GM03348 (cell line): ENCODE measurements at places on chromosomes 11 and 22.
A peak's percentile ranks its signal among the peaks of the same experiment; 100 is the strongest.

DNA sequence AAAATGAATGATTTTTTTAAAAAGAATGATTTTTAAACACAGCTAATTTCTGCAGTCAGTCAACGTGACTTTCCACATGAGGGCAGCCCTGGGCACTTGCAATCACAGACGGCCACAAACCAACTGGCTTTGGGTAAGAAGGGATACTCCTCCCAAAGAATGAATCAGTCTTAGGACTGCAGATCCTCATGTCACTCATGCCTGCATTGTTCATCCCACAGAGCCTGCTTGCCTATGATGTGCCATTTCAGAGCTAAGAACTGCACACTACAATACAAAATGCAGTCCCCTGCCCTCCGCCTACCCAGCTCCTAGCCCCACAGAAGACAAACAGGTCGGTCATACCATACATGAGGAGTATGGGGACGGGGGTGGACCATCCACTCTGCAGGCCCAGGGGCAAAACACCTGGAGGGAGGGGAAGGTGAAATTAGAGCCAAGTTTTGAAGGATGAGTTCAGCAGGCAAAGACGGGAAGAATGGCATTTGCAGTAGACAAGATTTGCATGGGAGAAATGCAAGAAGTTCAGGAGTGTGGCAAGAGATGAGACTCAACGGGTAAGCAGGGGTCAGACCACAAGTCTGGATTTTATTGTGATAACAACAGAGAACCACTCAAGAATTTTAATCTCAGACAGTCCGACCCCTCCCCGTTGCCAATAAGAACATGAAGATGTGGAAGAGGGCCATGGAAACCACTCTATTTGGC, 24.7 kb downstream of the PACSIN2 start:
- DNase-seq, result peak; percentile 87

- DNase-seq, result no peak
These were observed at the start of gene ALDH3B2 for GRCh38 chr11:67674442-67674871. Gene ALDH3B2 (minus strand): TSS chr11:67674623. CDS start chr11:67666935, 7,688 bp downstream.

GRCh38 chr11:119343726-119344125, 2.8 kb downstream of the MFRP start:
- DNase-seq, result no peak

DNA sequence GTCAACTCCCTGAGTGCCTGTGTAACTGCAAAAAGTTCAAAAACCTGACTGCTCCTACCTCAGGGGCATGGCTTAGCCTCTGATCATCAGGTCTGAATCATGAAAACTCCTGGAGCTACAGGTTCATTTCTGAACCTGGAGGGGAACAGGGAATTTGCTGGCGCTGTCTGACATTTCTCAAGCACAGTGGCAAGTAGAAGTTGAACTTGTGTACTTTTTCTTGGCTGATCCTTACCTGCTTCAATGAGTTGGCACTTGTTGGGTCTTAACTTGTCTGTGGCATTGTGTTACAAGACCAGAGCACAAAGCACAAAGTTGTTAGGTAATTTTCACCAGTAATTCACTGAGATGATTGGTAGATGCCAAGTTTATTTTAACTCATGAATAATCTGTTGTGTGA, 3.3 kb downstream of the TMEM109 start:
- no peak for DNase-seq

GRCh38 chr11:1140642-1141490, 16.9 kb upstream of the MUC5AC start:
- DNase-seq, result no peak

- DNase-seq, result no peak
These were observed 900.1 kb downstream of the BRD1 start for GRCh38 chr22:48927591-48927990.
